ENCODE measurements at places on chromosomes 1 and 21. TPM values are rescaled to one million over a fixed set of nuclear protein-coding genes. Genes with fewer than 3 reads are reported as not detected.
A peak's percentile ranks its signal among the peaks of the same experiment; 100 is the strongest.

Gene FCGR3A
- 69.7 TPM for total RNA-seq

Gene AGRN
- 17.1 TPM for total RNA-seq

DNA sequence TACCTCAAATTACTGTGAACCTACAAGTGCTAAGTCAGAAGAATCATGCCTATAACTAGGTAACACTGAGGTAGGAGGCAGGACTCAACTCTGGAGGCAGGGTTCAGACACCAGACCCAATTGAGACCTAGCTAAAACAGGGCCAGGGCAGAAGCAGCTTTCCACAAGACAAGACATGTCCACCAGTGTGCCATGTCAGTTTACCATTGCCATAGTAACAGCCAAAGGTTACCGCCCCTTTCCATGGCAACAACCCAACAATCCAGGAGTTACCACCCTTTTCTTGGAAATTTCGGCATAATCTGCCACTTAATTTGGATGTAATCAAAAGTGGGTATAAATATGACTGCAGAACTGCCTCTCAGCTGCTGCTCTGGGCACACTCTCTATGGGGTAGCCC, 432.3 kb downstream of the DPYD start:
- DNase-seq, result no peak

DNA sequence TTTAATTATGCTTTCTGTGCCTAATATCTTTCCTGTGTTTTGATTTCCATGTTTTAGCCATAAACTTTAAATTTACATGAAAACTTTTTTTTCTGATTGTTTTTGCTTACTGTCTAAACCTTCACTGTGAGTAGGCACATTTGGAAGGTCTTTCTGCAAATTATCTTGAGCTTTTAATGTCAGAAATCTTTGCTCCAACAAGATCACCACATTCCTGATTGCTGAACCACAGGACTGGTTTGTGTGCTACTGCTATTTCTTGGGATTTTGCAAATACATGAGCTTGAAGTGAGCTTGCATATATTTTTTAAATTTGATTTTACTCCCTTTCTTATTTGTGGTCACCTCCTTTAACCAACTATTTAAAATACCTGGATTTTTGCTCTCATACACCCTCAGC, 61.3 kb downstream of the PTBP2 start:
- no peak for DNase-seq

DNA sequence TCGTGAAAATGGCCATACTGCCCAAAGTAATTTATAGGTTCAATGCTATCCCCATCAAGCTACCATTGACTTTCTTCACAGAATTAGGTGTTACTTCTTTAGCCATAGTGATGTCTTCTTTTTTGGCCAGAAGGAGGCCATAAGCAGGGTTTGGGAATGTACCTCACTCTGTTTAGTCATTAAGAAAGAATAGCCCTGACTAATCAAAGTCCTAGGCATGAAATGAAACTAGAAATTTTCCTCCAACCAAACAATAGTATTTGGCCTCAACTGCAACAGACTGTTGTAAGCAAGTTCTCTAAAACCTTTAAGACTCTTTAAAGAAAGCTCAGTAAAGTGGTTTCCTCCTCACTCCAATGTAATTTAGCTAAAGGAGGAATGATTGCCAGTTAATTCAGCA, 163.9 kb downstream of the AKT3 start:
- DNase-seq, result no peak

GRCh38 chr1:152034654-152035538, 1.9 kb downstream of the S100A11 start:
- DNase-seq, result peak; percentile 45

Data from right cardiac atrium (tissue), 5 donors.